G401 (cell line): ENCODE measurements at places on chromosomes 3 and 15. TPM values are rescaled to one million over a fixed set of nuclear protein-coding genes. Genes with fewer than 3 reads are reported as not detected.

DNA sequence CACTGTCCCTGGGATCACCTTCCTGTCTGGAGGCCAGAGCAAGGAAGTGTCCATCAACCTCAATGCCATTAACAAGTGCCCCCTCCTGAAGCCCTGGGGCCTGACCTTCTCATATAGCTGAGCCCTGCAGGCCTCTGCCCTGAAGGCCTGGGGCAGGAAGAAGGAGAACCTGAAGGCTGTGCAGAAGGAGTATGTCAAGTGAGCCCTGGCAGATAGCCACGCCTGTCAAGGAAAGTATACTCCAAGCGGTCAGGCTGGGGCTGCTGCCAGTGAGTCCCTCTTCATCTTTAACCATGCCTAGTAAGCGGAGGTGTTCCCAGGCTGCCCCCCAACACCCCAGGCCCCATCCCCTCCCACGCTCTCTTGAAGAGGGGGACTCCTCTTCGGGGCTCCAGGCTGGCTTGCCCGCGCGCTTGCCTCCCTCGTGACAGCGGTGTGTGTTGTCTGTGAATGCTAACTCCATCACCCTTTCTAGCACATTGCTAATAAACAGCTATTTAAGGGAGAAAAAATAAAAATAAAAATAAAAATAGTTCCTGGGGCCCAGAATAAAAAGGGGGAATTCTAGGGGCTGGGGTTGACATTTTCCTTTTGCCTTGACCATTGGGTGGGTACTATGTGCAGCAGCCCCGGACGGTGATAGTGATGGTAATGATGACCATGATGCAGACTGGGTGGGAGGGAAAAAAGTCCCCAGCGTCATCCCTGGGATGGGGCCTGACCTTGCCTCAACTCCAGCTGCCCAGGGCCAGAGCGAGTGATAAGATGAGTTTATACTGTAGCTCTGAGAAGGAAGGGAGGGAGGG lies 3.3 kb upstream of the ALAS1 start:
- DNase-seq, result no peak

DNA sequence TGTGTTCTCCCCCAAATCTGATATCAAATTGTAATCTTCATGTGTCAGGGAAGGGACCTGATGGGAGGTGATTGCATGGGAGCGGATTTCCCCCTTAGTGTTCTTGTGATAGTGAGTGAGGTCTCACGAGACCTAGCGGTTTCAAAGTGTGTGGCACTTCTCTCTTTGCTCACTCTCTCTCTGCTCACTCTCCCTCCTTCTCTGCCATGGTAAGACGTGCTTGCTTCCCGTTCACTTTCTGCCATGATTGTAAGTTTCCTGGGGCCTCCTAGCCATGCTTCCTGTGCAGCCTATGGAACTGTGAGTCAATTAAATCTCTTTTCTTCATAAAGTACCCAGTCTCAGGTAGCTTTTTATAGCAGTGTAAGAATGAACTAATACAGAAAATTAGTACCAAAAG lies 30.6 kb upstream of the OR5H6 start:
- no peak for DNase-seq

DNA sequence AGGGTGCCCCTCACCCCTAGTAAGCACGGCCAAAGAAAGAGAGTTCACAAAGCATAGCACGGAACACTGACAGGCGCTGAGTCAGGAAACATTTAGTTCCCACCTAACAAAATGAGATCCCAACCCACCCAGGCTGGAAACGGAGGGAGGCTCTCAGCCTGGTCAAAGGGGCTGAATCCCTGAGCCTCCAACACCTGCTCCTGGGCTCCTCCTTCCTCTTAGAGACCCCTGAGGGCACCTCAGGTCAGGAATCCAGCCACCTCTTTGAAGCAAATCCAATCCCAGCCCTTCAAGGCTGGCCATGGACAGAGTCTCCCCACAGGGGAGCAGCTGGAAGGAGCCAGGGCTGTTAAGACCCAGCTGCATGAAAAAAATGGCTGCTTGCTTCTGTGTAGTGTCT lies 154.4 kb upstream of the HES1 start:
- DNase-seq, result no peak

SLC24A5 gene
- total RNA-seq, result not detected in 2 replicates

DNA sequence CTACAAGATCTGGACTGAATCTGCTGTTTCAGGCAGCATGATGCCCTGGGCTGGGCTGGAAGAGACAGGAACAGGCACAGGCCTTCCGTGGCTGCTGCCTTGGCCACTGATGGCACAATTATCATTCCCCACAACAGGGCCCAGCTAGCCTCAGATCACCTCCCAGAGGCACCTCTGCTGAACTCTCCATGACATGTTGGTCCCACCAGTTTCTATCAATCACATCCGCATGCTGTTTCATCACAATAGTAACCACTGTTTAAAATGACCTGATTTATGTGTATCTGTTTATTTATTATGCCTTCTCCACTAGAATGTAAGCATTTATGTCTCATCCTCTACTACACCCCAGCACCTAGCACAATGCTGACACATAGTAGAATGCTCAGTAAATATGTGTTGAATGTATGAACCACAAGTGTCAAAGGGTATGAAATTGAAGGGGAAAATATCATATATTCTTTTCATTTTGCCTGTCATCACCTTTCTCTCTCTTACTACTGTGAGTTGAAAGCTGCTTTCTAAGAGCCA lies 32.7 kb upstream of the ZBTB38 start:
- DNase-seq, result no peak

FBXO45 gene
- total RNA-seq, result 19.6 and 29.2 TPM in 2 replicates
